ENCODE measurements at places on chromosomes 6 and 20. TPM values are rescaled to one million over a fixed set of nuclear protein-coding genes. Genes with fewer than 3 reads are reported as not detected.

Gene RHAG
- 0.10 TPM for total RNA-seq

Gene CTCFL
- not detected for total RNA-seq

Gene CCN6
- not detected for total RNA-seq

Gene CYP21A2
- total RNA-seq: not detected

Gene SLC17A9
- 0.02 TPM for total RNA-seq

Gene HLA-DRA
- total RNA-seq: not detected

Gene KHDC1
- 3.5 TPM for total RNA-seq

Gene RAMACL
- total RNA-seq: not detected

Gene ULBP1
- 0.80 TPM for total RNA-seq

Gene CFB
- 3.3 TPM for total RNA-seq

Gene REPS1
- total RNA-seq: 21.9 TPM

Gene TAAR1
- total RNA-seq: not detected

Gene BCAS1
- 1.1 TPM for total RNA-seq

Gene C20orf202
- not detected for total RNA-seq

Gene RIPPLY2
- total RNA-seq: 0.84 TPM

Gene CCDC28A
- 9.3 TPM for total RNA-seq

Gene DOK5
- not detected for total RNA-seq

Gene MYBL2
- 92.0 TPM for total RNA-seq

Gene BANF2
- total RNA-seq: not detected

Gene ABHD16A
- 14.1 TPM for total RNA-seq

Gene HLA-F
- 5.1 TPM for total RNA-seq

Gene KCNS1
- not detected for total RNA-seq

Gene PRDM13
- total RNA-seq: 1.3 TPM

Gene SPTLC3
- total RNA-seq: not detected

Gene DEFB132
- total RNA-seq: not detected

Gene PLN
- not detected for total RNA-seq

Gene NHLRC1
- total RNA-seq: 2.2 TPM

Gene ZNF165
- total RNA-seq: 0.97 TPM

Gene WFDC10B
- total RNA-seq: not detected

Gene SLC17A2
- not detected for total RNA-seq

Gene KCNQ2
- total RNA-seq: 0.49 TPM

Gene UNC93A
- total RNA-seq: not detected

Gene ERVFRD-1
- not detected for total RNA-seq

Gene SMLR1
- total RNA-seq: not detected

Gene RIPOR2
- total RNA-seq: not detected

Gene IL17A
- total RNA-seq: not detected

Gene DZANK1
- total RNA-seq: 2.8 TPM

Gene NKAIN4
- 6.4 TPM for total RNA-seq

Gene MYH7B
- total RNA-seq: 0.04 TPM

Gene CYP39A1
- not detected for total RNA-seq

Gene NOX3
- total RNA-seq: not detected

Gene CLPSL2
- 1.4 TPM for total RNA-seq

Gene TMEM244
- total RNA-seq: not detected

Gene SLC4A11
- 7.8 TPM for total RNA-seq

Gene SAMD5
- 0.62 TPM for total RNA-seq

Gene PLEKHG1
- total RNA-seq: 0.26 TPM

Gene RALGAPA2
- 1.5 TPM for total RNA-seq

Gene HLA-DQA1
- total RNA-seq: not detected

Gene ADGRB3
- total RNA-seq: not detected

Gene TCP11
- not detected for total RNA-seq

Gene HSD17B8
- total RNA-seq: 15.5 TPM

Gene ADGB
- not detected for total RNA-seq

Gene TAF4
- 16.7 TPM for total RNA-seq

Gene TNFRSF21
- total RNA-seq: 34.3 TPM
